Left hindlimb (tissue), 1 donor: ENCODE measurements at places on chromosomes 3 and 15.

GRCh38 chr15:68192117-68192516 is 13.0 kb downstream of the CALML4 start:
- no peak for DNase-seq

GRCh38 chr3:188262913-188263683 is 109.1 kb downstream of the LPP start:
- no peak for DNase-seq

- DNase-seq: no peak
These were observed 36.8 kb downstream of the FNDC3B start for GRCh38 chr3:172076212-172076611.

DNA sequence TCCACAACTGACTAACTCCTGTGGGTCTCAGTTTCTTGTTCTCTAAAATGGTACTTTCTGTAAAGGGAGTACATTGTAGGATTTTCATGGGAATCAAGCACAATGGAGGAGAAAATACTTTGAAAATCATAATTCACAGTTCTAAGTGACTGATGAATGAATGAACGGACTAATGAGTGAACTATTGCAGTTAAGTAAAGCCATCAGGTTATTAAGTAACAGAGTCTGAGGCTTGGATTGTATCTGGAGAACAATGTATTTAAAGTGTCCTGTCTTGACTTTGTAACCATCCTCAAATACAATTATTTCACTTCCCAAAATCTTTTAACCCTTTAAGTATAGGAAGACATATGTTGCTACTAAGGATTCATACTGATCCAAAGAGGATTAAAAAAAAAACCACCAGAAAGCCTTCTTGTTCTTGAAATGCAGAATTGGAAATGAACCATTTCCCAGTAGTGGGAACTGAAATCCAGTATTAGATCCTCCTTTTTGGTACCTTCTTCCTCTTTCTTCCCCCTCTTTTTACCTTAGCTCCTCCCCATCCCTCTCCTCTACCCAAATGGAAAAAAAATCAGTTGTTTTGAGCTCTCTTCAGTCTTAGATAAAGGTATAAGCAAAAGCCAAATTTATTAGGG is 13.2 kb upstream of the BCL6 start:
- DNase-seq: no peak

DNA sequence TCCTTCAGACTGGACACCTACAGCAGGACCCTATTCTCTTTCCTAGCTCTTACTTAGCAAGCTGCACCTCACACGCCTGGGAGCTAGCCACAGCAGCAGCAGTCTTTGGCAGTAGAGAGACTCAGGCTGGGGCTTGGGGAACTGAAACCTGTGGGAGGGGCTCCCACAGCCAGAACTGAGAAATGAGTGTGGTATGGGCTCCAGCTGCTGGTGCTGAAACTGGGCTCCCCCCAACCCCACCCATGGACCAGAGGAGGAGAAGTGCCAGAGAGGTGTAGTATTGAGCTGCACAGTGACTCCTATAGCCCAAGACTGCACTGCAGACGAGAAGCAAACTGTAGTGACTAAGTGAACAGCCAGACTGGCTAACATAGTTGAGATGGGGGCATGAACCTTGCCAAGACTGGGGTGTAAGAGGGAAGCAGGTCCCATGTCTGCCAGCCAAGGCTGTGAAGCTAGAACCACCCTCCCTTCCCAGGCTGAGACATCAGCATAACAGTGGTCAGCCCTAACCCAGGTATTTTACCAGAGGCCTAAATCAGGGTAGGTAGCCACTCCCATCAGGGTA is 62.5 kb downstream of the MYO5A start:
- no peak for DNase-seq

DNA sequence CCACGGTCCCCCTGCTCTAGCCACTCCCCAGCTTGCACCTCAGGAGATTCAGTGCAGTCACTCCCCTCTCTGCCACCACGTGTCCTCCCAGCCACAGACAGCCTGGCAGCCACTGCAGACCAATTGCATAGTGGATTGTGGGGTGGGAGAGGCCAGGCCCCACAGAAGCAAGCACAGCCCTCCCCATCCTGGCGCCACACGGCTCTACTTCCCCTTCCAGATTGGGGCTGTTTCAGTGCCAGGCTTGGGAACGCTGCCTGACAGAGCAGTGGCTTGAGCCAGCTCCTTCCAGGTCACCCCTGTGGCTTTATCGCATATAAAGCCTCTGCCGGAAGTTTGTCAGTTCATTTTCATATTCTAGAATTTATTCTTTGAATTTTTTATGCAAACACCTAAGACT is 90.7 kb downstream of the TMEM266 start:
- DNase-seq: no peak

GRCh38 chr3:159593927-159594605 is 394.6 kb upstream of the IL12A start:
- DNase-seq: no peak

- DNase-seq: peak; percentile 82
These were observed at the start of gene LARP6 for GRCh38 chr15:70853973-70854665. Gene LARP6, minus strand, starts transcription at chr15:70854157. Its CDS starts 69 bp downstream, at chr15:70854088.

GRCh38 chr15:101463270-101463669 is 26.2 kb downstream of the PCSK6 start:
- no peak for DNase-seq

- peak; percentile 48 for DNase-seq
These were observed 12.9 kb upstream of the SNRK start for GRCh38 chr3:43273416-43273815.

GRCh38 chr15:74847432-74847831 is 4.5 kb upstream of the ULK3 start:
- DNase-seq: no peak

DNA sequence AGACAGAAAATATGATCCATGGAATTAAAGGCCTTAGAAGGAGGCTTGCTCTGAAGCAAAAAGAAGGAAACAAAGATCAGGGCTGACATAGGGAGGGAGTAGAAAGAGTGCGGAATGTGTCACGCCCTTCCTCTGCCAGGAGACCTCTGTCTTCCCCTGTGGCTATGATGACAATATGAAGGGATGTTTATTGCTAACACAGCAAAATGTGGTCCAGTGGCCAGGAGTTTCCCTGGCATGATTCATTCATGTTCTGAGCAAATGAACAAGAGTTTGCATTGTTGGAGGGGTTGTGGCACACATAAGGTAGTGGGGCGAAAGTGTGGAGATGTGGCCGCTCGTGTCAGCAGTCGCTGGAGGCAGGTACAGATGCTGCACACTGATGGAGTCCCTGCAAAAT is 169.4 kb downstream of the SHQ1 start:
- no peak for DNase-seq

DNA sequence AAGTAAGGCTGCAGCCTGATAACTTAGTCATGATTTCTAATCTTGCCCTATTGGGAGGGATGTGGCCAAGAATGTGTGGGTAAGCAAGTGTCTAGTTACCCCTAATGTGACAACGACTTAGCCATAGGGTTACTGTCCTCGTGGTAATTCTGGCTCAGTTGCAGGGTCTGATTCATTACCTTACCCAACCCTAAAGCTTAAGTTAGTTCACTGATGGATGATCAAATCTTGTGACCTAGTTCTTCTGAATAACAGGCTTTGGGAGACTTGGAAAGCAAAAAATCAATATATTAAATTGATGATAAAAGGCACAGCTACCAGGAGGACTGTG is 1.6 kb upstream of the INTS14 start:
- no peak for DNase-seq

GRCh38 chr15:33396475-33396874 is 85.7 kb downstream of the RYR3 start:
- no peak for DNase-seq

DNA sequence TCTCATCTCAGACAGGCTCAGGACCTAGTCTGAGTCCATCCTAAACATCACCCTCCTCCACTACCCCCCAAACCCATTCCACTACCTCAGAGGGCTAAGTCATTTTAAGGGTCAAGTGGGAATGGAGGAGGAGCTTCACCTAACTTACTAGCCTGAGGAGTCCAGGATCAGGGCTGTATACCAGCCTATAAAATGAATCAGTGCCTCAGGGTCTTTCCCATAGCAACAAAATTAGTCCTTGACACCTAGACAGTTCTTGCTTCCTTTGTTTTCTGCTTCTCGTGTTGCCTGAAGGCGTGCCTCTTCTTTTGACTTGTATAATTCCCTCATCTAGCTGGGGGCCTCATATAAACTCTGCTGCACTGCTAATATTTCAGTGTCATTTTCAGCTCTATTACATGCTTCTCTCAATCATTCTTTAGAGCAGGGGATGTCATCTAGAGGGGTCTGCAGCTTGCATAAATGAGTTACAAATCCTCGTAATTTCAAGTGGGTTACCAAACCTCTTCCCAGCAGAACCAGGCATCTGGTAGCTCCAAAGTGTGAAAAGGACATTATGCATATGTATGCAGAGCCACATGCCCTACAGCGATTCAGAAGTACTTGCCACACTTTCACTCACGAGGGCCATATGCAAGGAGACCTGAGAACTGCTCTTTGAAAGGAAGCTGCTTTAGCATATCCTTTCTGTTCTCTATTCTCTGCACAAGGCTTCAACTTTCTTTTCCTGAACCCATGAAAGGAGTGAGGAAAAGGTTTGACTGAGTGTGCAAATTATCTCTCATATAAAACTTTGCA is 311.7 kb upstream of the SEMA6D start:
- DNase-seq: no peak

GRCh38 chr3:37906734-37907282 is 45.1 kb downstream of the CTDSPL start:
- DNase-seq: no peak

- no peak for DNase-seq
These were observed 96.2 kb upstream of the PLCL2 start for GRCh38 chr3:16788440-16789056.

DNA sequence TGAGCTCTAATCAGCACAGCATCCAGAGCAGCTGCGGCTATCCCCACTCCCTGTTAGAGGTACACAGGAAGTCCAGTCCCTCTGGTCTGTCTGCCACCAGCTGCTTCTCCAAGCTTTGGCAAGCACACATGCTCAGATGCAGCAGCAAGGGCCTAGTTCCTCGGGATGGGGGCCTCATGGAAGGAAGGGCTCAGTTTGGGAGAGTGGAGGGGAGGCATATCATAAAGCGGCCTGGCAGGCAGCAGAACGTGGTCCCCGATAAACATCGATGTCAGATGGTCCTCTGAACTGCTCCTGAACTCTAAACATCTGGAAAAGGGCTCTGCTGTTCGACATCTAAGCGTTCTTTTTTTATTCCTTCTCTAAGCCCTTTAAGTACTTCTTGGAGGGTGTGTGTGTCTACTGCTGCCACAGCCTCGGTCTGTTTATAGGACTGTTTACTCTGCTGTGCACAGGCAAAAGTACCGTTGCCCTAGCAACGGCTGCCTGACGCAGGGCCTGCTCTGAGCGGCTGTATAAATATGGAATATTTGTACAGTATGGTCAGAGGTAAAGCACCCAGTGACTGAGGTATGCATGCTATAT is 74.6 kb downstream of the PRICKLE2 start:
- DNase-seq: peak; percentile 92

GRCh38 chr3:10950476-10951294 is 41.9 kb upstream of the SLC6A1 start:
- no peak for DNase-seq

GRCh38 chr3:25783661-25784512 is 644 bp upstream of the NGLY1 start:
- no peak for DNase-seq

DNA sequence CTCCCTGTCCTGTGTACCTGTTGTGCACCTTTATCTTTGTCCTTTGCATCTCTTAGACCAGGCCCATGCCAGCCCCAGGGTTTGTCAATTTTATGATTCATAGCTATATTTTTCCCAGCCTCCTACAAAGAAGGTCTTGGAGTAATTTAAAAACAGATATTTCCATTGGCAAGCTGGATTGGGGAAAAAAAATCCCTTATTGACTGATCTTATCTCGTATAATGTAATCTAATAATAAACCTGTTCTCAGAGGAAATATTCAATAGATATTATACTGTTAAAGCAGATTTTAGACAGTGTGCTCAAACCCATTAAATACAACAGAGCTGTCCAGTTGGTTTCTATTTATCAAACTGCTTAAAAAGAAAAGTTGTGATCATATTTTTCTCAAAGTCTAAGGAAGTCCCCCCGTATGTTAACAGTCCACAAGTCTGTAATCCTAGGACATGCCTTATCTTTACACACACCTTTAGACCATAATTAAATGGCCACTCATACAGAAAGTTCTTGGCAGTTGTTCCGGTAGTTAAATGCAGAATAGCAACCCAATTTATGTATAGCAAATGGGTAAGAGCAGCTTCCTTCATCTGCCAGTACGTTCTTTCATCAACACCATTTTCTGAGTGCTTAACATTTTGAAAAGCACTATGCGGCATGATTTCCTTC is 700.9 kb upstream of the NR2F2 start:
- no peak for DNase-seq

DNA sequence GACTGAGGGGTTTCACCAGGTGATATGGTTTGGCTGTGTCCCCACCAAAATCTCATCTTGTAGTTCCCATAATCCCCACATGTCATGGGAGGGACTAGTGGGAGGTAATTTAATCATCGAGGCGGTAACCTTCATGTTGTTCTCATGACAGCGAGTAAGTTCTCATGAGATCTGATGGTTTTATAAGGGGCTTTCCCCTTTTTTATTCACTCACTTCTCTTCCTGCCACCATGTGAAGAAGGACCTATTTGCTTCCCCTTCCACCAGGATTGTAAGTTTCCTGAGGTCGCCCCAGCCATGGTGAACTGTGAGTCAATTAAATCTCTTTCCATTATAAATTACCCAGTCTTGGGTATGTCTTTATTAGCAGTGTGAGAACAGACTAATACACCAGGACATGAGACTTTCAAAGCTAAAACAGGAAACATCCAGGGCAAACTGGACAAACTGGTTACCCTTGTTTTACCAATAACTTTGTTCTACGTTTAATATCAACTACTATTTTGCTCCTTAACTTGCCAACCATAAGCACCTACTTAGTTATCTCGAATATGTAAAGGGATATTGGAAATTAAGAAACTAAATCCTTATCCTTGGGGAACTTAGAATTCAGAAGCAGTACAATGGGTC is 98.2 kb downstream of the MYH15 start:
- no peak for DNase-seq

DNA sequence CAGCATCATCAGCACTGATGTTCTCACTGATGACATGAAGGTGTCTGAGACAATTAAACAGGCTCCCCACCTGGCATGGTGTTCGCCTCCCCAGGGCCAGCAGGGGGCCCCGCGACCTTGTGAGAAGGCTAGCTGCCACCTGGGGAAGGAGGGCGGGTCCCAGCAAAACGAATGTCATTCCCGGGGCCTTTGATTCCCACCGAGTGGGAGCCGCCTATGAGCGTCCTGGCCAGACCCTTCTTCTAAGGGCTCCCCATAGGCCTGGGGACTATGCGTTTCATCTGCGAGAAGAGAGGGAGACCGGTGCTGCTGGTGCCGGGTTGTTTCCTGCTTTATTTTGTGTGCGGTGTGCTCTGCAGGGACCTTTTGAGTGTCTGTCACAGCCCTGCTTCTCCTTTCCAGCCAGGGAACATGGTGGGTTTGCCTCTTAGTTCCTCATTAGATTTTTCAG is 20.5 kb upstream of the MINDY4B start:
- DNase-seq: peak; percentile 44
